ENCODE measurements at places on chromosomes 6 and 20. TPM values are rescaled to one million over a fixed set of nuclear protein-coding genes. Genes with fewer than 3 reads are reported as not detected.

DNA sequence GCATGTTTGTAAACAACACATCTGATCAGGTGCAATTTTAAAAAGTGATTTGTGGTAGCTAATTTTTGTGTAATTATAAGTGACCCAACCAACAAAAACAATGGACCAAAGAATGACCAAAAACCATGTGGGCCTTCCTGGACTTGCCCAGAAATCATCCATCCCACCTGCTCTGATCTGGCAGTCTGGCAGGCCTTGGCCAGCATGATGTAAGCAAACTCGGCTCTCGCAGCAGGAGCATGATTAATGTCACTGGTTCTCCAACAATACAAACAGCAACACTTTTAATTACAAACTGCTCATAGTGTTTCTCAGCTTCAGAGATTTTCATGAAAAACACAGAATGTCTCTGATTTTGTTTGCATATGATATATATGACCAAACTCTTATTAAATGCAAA, 16.1 kb downstream of the TP53INP2 start:
- no peak for DNase-seq

GRCh38 chr20:3282271-3283221, 43.6 kb upstream of the SLC4A11 start:
- no peak for DNase-seq

DNA sequence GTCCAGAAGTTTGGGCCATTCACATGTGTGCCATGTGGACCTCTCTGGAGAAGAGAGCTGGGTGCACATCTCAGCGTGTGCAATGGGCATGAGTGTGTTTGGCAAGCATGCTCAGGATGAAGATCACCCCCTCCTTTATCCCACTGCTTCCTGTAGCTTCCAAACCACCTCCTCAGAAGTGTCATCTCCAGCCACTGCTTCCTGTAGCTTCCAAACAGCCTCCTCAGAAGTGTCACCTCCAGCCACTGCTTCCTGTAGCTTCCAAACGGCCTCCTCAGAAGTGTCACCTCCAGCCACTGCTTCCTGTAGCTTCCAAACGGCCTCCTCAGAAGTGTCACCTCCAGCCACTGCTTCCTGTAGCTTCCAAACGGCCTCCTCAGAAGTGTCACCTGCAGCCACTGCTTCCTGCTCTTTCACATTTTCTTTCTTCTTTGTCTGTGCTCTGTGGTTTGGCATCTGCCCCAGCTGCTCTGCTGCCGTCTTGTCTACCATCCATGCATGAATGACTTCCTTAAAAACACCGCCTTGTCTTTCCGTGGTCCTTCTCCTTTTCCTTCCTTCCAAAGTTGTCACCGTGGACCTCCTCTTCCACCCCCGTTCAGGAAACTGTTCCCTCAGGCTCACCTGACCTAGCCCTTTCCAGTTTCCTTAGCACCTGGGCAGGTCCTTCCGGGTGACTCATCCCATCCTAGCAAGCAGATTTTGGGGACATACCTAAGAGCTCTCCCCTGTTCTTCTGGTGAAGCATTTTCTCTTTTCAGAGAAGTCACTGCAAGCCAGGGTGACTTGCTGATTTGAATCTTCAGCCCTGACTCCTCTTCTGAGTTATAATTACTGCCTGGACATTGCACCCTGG, 43.5 kb upstream of the TIAM2 start:
- no peak for DNase-seq

- DNase-seq = no peak
Measured at GRCh38 chr20:58880994-58881752, 28.7 kb downstream of the GNAS start.

DNA sequence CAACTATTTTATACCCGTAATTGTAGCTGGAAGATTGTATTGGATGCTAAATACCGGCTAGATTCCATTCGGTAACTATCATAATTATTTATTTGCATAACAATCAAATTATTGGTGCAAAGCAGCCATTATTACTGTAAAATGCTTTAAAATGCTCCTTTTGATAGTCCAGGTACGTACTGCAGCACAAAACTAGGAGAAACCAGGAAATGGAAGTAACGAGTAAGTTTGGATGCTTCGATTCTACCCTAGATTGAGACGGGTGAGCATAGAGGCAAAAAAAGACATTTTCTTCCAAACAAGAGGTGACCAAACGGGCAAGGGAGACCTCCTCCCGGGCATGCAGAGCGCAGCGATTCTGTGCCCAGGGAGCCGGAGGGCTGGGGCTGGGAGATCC, 469 bp upstream of the XRN2 start:
- no peak for DNase-seq

GRCh38 chr6:15389084-15389764, 143.4 kb downstream of the JARID2 start:
- DNase-seq = peak; percentile 20

DNA sequence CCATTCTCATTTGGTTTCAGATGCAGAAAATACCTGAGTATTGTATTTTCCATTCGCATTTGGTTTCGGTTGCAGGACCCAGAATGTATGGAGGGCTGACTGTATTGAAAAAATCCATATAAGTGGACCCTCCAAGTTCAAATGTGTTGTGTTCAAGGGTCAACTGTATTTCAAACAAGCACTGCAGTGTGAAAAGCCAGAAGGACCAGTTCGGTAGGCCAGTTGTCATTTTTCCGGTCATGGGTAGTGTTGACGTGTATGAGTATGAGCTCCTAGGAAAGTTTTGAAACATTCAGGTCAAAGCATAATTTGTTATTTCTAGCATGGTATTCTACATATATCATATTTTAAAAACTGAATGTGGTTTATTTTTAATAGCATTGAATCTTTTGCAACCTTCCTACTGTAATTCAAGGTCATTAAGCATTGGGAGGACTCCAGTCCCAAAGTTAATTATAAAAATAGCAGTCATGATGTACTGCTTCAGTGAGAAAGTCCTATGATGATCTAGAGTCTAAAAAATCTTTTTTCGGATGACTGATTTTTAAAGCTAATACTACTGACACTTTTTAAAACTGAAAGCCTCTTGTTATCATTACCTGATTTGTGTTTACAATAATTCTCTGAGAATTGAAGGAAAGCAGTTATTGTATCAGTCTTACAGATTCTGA, 18.9 kb downstream of the NHSL1 start:
- DNase-seq = no peak

DNA sequence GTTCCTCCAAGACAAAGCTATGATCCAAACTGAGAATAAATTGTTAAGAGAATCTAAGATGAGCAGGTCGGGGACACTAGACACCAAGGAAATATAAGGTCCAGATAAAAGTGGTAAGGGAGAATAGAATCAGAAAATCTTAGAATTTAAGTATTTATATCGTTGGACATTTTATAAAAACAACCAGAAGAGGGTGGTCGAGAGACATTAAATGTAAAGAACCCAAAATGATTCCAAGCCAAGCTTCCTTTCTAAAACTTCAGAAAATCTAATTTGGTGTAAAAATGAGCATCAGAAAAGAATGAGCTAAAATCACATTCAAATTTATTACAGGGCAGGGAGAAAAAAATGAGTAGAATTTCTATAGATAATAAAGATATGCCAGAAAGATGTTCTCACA, 97.8 kb upstream of the OGFRL1 start:
- no peak for DNase-seq

- DNase-seq = no peak
Measured at GRCh38 chr6:40299681-40300080, 287.5 kb downstream of the LRFN2 start.

- peak; percentile 89 for DNase-seq
Measured at GRCh38 chr20:17617212-17617867, 47.5 kb downstream of the DSTN start.

DNA sequence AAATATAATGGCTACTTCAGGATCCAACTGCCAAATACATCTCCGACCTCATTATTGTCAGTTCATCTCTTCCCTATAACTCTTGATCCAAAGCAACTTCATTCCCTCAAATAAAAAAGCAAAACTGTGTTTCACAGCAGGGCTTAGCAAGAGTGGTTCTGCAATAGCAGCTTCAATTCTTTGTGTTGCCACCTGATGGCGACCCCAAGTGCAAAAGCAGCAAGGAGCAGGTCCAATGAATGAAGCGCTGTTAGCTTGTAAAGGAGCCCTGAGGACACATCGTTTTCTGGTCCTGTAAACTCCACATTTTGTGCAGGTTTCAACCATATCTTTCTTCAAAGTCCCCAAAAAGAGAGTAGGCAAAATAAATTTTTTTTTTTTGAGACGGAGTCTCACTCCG, 19.6 kb downstream of the RTN4IP1 start:
- DNase-seq = no peak

GRCh38 chr20:39605361-39605760, 643.2 kb downstream of the DHX35 start:
- DNase-seq = no peak

Gene CTCFL
- not detected for polyA plus RNA-seq

Gene GNL1
- polyA plus RNA-seq = 24.2 TPM

Gene GMNN
- 7.0 TPM for polyA plus RNA-seq

Gene ARHGAP40
- polyA plus RNA-seq = not detected

Gene SIM1
- polyA plus RNA-seq = not detected

Gene TSHZ2
- polyA plus RNA-seq = 2.3 TPM

Gene POU5F1
- polyA plus RNA-seq = 0.57 TPM

Gene SEMG1
- polyA plus RNA-seq = not detected

Data from right cardiac atrium (tissue), 5 donors.